ENCODE measurements at places on chromosomes 4 and X. TPM values are rescaled to one million over a fixed set of nuclear protein-coding genes. Genes with fewer than 3 reads are reported as not detected.

Gene CTSO
- 0.89 TPM for total RNA-seq

Gene HTR2C
- total RNA-seq: not detected

Gene TGIF2LX
- total RNA-seq: not detected

Gene CSN1S1
- total RNA-seq: not detected

Gene GYG2
- total RNA-seq: 6.0 TPM

Measured in A549 treated with dexamethasone at 1 μM for 4 hours (cell line).